Activated naive CD4-positive, alpha-beta T cell treated with Interleukin-2 at 50 U/mL for 16 hours (primary cell): ENCODE measurements at places on chromosomes 6 and 20.

GRCh38 chr6:36350681-36351571, 14.2 kb upstream of the BNIP5 start:
- no peak for DNase-seq

GRCh38 chr20:46007671-46008070, 1.0 kb upstream of the MMP9 start:
- DNase-seq: no peak

GRCh38 chr6:142011156-142011555, 121.6 kb upstream of the GJE1 start:
- no peak for DNase-seq

GRCh38 chr6:27139756-27140579, 107.5 kb upstream of the PRSS16 start:
- DNase-seq: no peak

DNA sequence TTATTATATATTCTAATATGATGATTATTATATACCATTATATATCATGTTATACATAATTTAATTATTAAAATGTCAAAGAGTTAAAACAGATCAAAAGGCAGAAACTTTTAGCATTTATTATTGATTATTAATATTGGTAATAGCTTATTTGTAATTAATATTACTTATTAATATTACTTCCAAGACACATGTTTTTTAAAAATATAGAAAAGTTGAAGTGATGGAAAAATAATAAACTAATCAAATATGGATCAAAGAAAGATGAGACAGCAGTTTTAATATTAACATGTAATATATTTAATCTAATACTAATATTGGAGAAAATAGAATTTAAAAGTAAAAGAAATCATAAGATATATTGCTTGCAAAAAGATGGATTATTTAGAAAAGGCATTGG, 154.6 kb upstream of the TAB2 start:
- no peak for DNase-seq

DNA sequence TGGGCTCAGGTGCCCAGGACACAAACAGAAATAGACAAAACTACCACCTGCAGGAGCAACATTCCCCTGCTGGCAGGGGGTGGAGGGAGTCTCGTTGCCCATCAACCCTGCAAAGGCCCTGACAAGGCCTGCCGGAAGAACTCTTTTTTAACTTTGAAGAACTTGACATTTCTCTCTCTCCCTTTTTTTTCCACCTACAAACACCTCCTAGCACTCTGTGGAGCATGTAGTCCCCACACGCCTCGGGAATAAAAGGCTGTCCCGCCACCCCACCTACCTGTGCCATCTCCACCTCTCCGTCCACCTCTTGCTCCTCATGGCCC, 54.8 kb downstream of the GNAS-AS1 start:
- no peak for DNase-seq

DNA sequence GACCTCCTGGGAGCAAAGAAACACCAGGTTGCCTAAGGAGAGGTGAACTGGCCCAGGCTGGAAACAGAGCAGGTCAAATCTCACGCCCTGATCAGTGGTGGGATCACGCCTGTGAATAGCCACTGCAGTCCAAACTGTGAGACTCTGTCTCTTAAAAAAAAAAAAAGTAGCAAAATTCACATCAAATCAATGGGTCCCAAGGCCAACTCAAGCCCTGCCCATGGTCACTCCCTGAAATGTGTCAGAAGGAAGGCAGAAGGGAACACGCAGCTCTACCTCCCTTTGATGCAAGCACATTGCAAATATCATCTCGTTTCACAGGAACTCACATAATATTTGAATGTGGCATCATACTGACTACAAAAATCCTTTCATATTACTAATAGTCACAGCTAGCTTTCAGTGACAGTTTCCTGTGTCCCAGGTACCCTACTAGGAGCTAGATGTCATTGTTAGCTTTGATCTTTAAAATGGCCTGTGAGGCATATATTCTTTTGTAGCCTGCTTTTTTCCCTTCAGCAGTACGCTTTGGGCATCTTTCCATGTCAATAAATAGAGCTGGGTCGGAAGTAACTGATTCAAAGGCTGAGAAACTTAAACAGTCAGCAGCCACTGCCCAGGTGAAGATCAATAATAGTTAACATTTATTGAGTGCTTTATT, 14.4 kb upstream of the TTPAL start:
- DNase-seq: no peak

GRCh38 chr20:23668477-23668951, 20.3 kb downstream of the CST4 start:
- peak; percentile 22 for DNase-seq

GRCh38 chr6:64330694-64331307, 695.2 kb downstream of the PHF3 start:
- no peak for DNase-seq

DNA sequence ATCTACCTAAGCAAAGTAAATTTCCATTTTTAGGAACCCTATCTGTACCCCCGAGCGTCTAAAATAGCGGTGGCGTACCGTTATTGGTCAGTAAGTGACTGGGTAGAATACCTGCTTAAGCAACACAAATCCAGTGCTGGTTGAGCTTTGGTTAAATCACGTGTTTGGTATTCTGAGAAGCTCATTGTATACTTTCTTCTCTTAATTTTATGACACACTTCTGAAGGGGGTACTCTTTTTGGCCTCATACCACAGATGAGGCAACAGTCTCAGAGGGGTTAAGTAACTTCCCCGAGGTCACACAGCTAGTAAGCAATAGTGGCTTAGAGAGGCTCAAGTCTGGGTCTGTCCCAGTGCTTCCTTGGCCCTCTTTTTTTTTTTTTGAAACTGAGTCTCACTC, 151.2 kb downstream of the TFAP2C start:
- no peak for DNase-seq

GRCh38 chr20:11047559-11047958, 373.8 kb upstream of the JAG1 start:
- no peak for DNase-seq

DNA sequence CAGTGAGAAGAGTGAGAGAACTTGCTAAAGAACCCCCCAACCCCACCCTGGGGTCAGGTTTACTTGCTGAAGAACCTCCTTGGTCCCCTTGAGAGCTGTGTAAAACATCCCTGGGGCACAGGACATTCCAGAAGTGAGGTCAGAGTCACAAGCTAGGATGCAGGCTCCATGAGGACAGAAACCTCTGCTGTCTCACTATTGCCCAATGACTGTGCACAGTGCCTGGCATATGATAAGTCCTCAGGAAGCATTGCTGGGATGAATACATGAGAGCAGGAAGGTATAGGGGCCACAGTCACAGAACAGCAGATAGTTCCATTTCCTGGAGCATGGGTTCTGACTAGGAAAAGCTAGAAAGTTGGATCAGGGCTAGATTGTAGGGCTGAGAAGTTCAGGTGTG, 18.4 kb downstream of the NT5E start:
- no peak for DNase-seq

GRCh38 chr6:106308985-106309384, 16.6 kb downstream of the ATG5 start:
- DNase-seq: no peak

DNA sequence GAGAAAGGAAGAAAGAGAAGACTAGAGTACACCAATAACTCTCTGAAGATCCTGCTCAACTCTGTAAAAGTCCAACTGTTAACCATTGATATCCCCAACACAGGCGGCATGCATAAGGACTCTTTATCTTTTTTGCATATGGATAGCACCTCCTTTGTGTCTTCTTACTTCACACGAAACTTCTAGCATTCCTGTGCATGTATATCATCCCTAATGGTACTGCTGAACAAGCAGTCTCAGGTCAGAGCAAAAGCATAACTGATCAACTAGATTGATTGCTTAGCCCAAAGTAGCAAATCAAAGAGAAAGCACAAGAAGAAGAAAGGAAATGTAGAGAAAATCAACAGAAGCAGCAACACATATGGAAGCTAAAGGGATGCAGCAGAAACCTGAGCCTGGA, 234.4 kb downstream of the SYNE1 start:
- DNase-seq: no peak

GRCh38 chr6:133407320-133408100, 166.4 kb downstream of the EYA4 start:
- no peak for DNase-seq

- no peak for DNase-seq
Observed at GRCh38 chr6:134287859-134288537, 29.9 kb downstream of the SGK1 start.

- DNase-seq: peak; percentile 52
Observed at GRCh38 chr20:35329435-35330139, 37.4 kb upstream of the FAM83C start.
